ENCODE measurements at places on chromosomes 3 and 15.

- DNase-seq, result no peak
These were observed 796.0 kb downstream of the ROBO2 start for GRCh38 chr3:77835921-77836320.

DNA sequence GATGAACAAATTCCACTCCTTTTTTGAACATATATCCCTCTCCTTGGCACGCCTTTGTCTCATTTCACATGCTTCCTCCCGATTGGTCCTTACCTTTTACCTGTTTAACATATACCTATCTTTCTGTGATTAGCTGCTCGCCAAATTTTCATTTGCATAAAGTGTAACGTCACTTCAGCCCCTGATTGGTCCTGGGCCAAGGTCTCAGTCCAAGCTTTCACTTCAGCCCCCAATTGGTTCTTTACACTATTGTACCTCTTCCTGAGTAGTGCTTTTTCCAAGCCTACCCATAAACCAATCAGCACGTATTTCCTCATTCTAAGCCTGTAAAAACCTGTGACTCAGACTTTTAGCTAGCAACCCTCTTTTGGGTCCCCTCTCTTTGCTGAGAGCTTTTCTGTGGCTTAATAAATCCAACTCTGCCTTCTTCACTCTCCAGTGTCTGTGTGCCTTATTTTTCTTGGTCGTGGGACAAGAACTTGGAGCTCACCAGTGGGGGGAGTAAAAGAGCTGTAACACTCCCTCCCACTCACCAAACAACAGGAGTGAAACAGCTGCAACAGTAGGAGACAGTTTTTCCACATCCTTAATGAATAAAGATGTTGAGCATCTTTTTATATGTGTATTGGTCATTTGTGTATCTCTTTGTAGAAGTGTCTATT lies 584 bp upstream of the XCR1 start:
- DNase-seq, result no peak

DNA sequence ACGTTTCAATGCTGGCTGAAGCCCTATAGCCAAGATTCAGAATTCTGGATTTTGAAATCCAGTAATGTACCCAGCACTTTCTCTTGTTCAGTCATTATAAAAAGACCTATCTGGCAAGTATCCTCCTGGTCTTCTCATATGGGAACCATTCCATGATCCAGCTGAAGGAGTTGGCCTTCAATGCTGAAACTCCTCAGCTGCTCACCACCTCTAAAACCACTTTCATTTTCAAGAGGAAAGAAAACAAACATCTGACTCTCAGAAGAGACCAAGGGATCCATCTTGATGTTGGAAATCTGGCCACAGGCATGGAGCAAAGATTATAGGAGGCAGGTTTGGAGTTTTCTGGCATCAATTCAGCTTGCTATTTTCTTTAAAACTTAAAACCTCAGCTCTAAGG lies 235.4 kb downstream of the FMN1 start:
- no peak for DNase-seq

DNA sequence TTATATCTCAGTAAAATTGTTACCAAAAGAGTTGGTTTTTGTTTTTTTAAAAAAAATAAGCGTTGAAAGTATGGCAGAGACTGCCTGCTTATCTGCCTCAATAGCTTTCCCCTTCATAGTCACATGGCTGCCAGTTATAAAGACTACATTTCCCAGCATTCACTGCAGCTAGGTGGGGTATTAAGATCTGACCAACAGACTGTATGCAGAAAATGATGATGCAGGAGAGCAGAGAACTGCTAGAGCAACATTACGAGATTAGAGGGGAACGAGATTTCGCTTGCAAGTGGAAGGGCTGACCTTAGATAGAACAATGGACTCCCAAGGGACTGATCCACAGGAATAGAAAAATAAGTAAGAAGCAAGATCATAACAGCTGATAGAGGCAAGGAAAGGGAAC lies 14.3 kb downstream of the RHOA start:
- DNase-seq, result no peak

DNA sequence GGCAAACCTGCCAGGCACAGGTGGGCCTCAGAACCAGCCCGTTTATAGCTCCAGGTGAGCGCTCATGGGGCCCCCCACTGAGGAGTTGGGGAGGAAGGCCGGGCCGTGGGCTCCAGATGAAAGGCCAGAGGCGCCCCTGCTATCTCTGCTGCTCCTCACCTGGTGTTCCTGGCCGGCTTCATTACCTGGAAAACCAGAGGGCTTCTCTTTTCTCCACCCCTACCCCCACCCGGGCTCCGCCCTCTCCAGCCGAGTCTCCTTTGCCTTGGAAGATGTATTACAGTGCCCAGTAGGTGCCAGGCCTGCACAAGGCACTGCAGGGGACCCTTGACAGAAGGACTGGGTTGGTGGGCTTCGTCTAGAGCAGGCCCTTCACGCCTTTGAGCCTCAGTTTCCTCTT lies 111.4 kb downstream of the WNT7A start:
- no peak for DNase-seq

- DNase-seq, result no peak
These were observed 73.2 kb upstream of the UBP1 start for GRCh38 chr3:33513262-33513863.

GRCh38 chr15:92633001-92633400 lies 22.6 kb downstream of the FAM174B start:
- no peak for DNase-seq

- no peak for DNase-seq
These were observed 81.7 kb upstream of the ZPLD1 start for GRCh38 chr3:102353148-102353547.

DNA sequence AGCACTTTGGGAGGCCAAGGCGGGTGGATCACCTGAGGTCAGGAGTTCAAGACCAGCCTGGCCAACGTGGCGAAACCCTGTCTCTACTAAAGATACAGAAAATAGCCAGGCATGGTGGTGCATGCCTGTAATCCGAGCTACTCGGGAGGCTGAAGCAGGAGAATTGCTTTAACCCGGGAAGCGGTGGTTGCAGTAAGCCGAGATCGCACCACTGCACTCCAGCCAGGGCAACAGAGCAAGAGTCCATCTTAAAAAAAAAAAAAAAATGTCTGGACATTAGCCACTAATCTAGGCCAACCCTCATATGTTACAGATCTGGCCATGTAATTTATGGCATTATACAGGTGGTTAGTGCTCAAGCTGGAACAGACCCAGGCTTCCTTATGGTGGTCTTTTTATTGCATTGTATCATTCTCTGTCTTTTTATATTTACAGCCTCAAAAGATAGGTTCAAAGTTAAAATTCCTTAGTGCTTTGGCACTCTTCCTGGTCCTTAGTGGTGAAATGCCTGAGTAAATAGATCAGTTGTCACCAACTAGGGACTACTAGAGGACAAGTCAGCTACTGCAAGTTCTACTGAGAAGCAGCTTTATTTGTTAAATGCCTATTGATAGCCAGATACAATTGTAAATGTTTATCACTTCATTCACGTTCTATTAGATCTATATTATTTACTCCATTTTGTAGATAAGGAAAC lies 16.0 kb downstream of the STARD9 start:
- DNase-seq, result no peak

DNA sequence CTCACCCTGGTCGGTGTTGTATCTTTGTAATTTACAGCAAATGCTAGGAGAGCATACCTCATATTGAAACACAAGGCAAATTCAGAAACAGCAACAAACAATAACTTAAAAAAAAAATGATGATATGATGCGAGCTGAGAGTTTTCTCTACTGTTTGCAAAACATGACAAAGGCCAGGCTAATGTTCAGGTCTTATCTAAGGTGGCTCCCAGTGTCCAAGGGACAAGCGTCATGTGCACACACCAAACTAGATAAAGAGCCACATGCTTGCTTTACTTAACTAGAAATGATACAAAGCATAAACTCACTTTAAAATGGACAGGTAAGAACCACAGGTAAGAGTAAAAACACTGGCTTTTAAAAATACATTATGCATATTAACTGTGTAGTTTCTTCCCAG lies 375.9 kb downstream of the FOXP1 start:
- no peak for DNase-seq

- DNase-seq, result no peak
These were observed 831 bp downstream of the IFT57 start for GRCh38 chr3:108221393-108221792.

Data from NCI-H187 treated with DMSO at 0.1 percent for 48 hours (cell line).